ENCODE measurements at places on chromosomes 2 and 18.

- no peak for DNase-seq
These were observed 9.1 kb upstream of the ATP6V1C2 start for GRCh38 chr2:10712185-10712809.

- no peak for DNase-seq
These were observed 127.5 kb downstream of the CD8B2 start for GRCh38 chr2:106614511-106615291.

GRCh38 chr2:64291181-64291580, 147.0 kb upstream of the PELI1 start:
- no peak for DNase-seq

GRCh38 chr2:168978461-168978861, 52.7 kb downstream of the ABCB11 start:
- DNase-seq: no peak

DNA sequence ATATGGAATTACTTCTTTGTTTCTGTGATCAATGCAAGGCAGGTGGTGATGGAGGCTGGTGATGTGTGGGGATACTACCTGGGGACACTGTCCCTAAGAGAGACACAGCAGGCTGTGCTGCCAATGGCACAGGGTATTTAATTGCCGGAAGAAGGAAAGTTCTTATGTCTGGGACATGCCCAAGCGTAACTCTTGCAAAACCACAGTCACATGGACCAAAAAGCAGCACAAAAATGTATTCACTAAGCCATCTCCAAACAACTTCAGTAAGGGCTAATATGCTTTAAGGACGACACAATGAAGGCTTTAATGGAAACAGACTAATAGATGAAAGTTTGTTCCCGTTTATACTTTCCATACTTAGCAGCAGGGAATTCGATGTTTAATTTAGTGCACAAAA, 49.7 kb upstream of the AP1S3 start:
- DNase-seq: no peak

GRCh38 chr2:144320491-144320890, 199.4 kb downstream of the ZEB2 start:
- no peak for DNase-seq

- DNase-seq: no peak
These were observed 50.7 kb downstream of the TRAPPC12 start for GRCh38 chr2:3430172-3430571.

GRCh38 chr2:99898336-99899048, 243.9 kb downstream of the AFF3 start:
- DNase-seq: no peak

- no peak for DNase-seq
These were observed 324.8 kb upstream of the CHAC2 start for GRCh38 chr2:53442783-53443182.

GRCh38 chr2:100879296-100879695, 59.4 kb downstream of the NPAS2 start:
- no peak for DNase-seq

DNA sequence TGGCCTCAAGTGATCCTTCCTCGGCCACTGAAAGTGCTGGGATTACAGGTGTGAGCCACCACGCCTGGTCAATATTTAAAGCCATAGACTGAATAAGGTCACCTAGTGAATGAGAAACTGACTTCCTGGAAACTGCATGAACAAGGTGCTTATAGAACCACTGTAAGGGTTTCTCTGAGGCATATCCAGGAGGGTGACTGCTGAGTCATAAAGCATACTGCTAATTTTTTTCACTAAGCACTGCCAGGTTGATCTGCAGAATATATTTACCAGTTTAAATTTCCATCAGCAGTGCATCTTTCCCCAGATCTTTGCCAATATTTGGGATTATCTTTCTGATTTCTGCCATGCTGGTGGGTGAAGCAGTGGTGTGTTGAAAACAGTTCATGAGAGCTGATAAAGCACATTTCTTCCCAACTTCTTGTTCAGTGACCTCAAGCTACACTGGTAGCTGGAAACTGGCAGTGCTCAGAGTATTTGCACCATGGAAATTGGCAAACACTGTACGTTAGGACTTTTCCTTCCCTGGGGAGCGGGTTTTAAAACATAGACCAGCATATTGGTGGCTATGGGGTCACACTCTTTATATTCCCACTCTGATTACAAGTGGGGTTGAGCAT, 4.2 kb upstream of the CLIP4 start:
- no peak for DNase-seq

DNA sequence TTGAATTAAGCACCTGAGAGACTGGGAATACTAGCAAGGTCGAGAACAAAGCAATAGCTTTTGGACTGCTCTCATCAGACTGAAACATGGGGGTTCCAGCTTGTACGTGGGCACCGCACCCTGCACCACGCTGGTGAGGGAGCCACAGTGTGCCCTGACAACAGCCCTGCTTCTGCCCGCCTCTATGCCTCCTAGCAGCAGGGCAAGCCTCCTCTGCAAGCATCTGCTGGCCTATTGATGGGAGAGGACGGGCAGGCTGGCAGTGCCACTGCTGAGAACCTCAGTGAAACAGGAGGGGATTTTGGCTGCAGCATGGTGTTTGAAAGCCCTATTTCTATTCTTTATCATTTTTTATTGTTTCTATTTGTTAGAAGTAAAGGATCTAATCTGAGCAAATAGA, 146.1 kb upstream of the OTOS start:
- DNase-seq: no peak

DNA sequence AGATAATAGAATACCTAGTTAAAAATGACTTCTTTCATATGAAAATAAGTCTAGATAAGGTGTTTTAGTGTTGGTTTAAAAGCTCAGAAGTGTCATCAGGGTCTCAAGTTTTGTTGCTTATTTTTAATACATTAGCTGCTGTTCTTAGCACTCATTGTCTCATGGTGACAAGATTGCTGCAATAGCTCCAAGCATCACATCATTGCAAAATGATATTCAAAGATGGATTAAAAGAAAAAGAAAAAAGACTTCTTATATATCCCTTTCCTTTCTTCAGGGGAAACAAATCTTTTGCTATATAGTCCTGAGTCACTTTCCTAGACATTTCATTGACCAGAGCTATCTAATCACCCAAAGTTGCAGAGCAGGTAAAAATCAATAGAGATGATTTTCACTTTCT, 386.1 kb downstream of the ARHGAP15 start:
- no peak for DNase-seq

- DNase-seq: no peak
These were observed 84.5 kb upstream of the GALNT5 start for GRCh38 chr2:157172866-157173578.

- DNase-seq: no peak
These were observed 59.3 kb downstream of the ETAA1 start for GRCh38 chr2:67456428-67456827.

GRCh38 chr2:166134252-166135151, 6.7 kb upstream of the SCN1A start:
- no peak for DNase-seq

GRCh38 chr18:30192216-30192615, 850.3 kb downstream of the DSC3 start:
- no peak for DNase-seq
